ENCODE measurements at places on chromosomes 5 and 9.
A peak's percentile ranks its signal among the peaks of the same experiment; 100 is the strongest.

GRCh38 chr5:177070536-177071191, 16.1 kb upstream of the FGFR4 start:
- H3K27ac ChIP-seq = no peak overlapping the region
- peaks cover 5% of the 10 kb centered on the region for H3K36me3 ChIP-seq
- no peak overlapping the region for H3K4me3 ChIP-seq

DNA sequence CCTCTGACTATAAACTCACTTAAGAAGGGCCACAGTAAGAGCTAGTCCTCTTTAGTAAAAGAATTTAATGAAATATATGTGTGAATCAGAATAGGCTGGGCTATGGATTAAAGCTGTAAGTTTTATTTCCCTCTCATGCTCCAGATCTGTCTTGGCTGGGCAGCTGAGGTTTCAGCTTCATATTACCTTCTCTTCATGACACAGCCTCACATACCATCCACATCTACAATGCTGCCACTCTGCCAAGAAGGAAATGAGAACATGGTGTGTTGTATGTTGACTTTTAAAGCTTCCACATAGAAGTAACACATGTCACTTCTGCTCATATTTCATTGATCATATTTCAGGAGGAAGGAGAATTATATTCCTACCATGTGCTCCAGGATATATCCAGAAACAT, 776.0 kb upstream of the ACO1 start:
- no peak overlapping the region for H3K4me3 ChIP-seq
- H3K27me3 ChIP-seq = peaks cover 2% of the 10 kb centered on the region
- no peaks in the 10 kb centered on the region for H3K4me1 ChIP-seq

GRCh38 chr9:38020151-38021076, 48.6 kb downstream of the SHB start:
- H3K4me3 ChIP-seq = no peak overlapping the region
- no peak for DNase-seq
- H3K27me3 ChIP-seq = no peaks in the 10 kb centered on the region
- H3K27ac ChIP-seq = peak overlapping the region; percentile 99
- peaks cover 4% of the 10 kb centered on the region for H3K36me3 ChIP-seq
- peaks cover 94% of the 10 kb centered on the region for H3K4me1 ChIP-seq

DNA sequence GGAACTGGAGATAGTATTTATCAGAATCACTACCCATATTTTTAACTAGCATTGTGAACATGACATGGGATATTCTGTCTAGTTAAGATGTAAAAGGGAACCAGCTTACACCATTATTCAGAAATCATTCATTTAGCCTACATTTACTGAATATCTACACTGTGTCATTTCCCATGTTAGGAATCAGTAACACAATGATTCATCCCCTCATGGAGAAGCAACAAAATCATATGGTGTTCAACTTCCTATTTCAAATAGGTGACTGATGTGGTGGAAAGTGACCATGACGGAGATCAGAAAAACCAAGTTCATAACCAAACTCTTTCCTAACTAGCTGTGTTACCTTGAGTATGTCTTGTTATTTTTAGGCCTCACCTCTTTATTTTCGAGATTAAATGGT, 550.0 kb upstream of the TUSC1 start:
- DNase-seq = no peak
- no peaks in the 10 kb centered on the region for H3K4me1 ChIP-seq
- H3K27me3 ChIP-seq = no peaks in the 10 kb centered on the region
- H3K4me3 ChIP-seq = no peak overlapping the region
- H3K27ac ChIP-seq = no peak overlapping the region

DNA sequence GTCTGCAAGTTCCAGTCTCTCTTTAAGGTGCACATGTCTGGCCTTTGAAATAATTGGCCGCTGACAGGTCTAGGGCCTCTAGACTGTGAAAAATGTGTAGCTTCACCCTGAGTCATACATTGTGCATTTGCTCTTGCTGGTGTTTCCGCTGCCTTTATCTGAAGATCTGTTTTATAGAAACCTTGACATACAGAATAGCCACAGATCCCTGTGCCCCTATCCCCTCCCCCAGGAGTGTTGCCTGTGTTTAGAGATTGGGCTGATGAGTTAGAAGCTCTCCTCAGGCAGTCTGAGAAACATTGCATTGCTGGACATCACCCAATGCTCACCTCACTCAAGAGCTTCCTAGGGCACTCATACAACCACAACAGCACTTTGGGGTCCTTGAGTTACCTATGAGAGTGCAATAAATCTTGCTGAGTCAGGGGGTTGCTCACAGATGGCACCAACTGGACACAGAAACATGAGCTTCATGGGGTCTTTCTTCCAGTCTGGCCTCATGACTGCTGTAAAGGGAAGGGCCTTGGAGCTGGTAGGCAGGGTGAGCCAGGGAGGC, 3.8 kb upstream of the ZNF782 start:
- H3K36me3 ChIP-seq = no peaks in the 10 kb centered on the region
- no peaks in the 10 kb centered on the region for H3K27me3 ChIP-seq
- DNase-seq = no peak
- no peak overlapping the region for H3K4me3 ChIP-seq
- H3K4me1 ChIP-seq = peaks cover 30% of the 10 kb centered on the region
- H3K27ac ChIP-seq = no peak overlapping the region

DNA sequence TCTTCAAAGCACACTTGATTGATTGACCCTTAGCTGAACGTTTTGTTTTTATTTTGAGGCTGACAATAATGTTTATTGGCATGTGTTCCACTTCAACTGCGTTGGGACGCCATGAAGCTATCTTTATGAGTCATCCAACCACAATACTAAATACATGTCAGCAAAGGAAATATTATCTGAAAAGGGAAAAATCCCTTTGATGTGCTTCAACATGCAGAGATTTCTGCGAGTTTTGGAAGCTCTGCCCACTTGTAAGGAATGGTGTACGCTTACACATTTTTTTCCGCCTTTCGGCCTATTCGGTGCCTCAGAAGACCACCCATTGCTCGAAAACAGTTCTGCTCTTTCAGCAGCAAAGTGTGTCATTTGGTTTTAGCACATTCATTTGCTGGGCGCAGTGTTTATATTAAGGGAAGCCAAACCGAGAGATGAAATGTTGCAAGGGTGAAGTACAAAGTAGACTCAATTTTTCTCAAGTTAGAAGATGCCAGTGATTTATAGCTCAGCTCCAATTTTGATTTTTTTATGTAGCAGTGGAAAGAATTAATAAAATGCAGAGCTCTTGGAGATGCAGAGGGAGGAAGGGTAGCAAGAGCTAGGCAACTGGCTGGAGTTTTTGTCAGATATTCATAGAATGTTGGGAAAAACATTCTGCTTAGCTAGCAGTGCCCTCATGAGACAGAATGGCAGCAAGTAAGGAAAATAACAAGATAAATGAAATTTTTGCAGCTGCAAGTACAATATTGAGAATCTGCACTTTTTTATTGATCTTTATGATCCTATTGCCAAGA, 68.9 kb downstream of the PRDM6 start:
- peak overlapping the region; percentile 11 for H3K4me3 ChIP-seq
- no peak for DNase-seq
- H3K4me1 ChIP-seq = peaks cover 74% of the 10 kb centered on the region
- peaks cover 8% of the 10 kb centered on the region for H3K27me3 ChIP-seq
- peaks cover 15% of the 10 kb centered on the region for H3K36me3 ChIP-seq
- peak overlapping the region; percentile 65 for H3K27ac ChIP-seq

DNA sequence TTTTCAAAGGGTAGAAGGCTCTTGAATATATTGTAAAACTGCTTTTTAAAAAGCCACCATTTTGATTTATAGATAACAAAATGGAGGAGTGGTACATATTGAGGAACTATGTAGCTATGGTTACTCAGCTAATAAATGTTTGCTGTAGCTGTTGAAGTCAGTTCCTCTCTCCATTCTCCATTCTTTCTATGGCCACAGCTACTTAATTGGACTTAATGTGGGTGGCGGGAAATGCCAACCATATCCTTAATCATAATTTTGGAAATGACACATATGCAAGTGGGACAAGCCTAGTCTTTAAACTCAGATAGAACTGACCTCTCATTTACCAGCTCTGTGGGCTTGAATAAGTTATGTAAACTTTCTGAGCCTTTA, 10.6 kb downstream of the CDKN2A start:
- H3K27me3 ChIP-seq = peaks cover 67% of the 10 kb centered on the region
- no peaks in the 10 kb centered on the region for H3K36me3 ChIP-seq
- H3K27ac ChIP-seq = no peak overlapping the region
- no peak for DNase-seq
- no peak overlapping the region for H3K4me3 ChIP-seq

- DNase-seq = no peak
- H3K4me3 ChIP-seq = no peak overlapping the region
- H3K27ac ChIP-seq = no peak overlapping the region
- peaks cover 4% of the 10 kb centered on the region for H3K27me3 ChIP-seq
- no peaks in the 10 kb centered on the region for H3K36me3 ChIP-seq
- peaks cover 4% of the 10 kb centered on the region for H3K4me1 ChIP-seq
Observed at GRCh38 chr9:125993466-125993865, 246.3 kb downstream of the PBX3 start.

GRCh38 chr9:94083384-94083783, 880 bp upstream of the PTPDC1 start:
- no peak for DNase-seq
- H3K27ac ChIP-seq = peak overlapping the region; percentile 77
- no peak overlapping the region for H3K4me3 ChIP-seq
- no peaks in the 10 kb centered on the region for H3K27me3 ChIP-seq
- H3K4me1 ChIP-seq = peaks cover 48% of the 10 kb centered on the region

GRCh38 chr5:165497707-165498106, 1992.3 kb downstream of the MAT2B start:
- H3K36me3 ChIP-seq = no peaks in the 10 kb centered on the region
- H3K4me1 ChIP-seq = peaks cover 12% of the 10 kb centered on the region
- DNase-seq = no peak
- H3K4me3 ChIP-seq = no peak overlapping the region
- no peaks in the 10 kb centered on the region for H3K27me3 ChIP-seq
- no peak overlapping the region for H3K27ac ChIP-seq

GRCh38 chr5:158407824-158408195, 548.9 kb upstream of the CLINT1 start:
- H3K36me3 ChIP-seq = no peaks in the 10 kb centered on the region
- H3K27me3 ChIP-seq = peaks cover 4% of the 10 kb centered on the region
- H3K4me3 ChIP-seq = no peak overlapping the region
- H3K4me1 ChIP-seq = no peaks in the 10 kb centered on the region
- no peak for DNase-seq
- H3K27ac ChIP-seq = no peak overlapping the region

DNA sequence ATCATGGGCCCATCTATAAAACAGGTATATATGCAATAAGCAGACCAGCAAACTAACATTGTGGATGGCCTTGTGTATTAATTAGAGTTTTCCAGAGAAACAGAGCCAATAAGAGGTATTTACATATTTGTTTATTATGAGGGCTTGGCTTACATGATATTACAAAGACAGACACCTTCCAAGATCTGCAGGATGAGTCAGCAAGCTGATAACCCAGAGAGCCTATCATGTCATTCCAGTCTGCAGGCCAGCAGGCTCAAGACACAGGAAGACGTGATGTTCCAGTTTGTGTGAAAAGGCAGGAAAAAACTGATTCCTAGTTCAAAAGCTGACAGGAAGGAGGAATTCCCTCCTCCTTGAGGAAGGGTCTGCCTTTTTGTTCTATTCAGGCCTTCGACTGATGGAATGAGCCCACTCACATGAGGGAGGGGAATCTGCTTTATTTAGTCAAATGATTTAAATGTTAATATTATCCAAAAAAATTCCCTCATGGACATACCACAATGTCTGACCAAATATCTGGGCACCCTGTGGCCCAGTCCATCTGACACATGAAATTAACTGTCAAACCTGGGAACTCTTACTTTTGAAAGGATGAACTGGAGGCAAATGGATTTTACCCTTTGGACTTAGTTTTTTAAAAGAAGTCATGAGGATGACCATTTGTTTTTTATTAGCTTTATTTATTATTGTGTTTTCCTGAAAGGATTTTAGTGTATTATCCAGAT, 161.2 kb upstream of the CHD1 start:
- no peaks in the 10 kb centered on the region for H3K36me3 ChIP-seq
- H3K4me3 ChIP-seq = no peak overlapping the region
- no peaks in the 10 kb centered on the region for H3K27me3 ChIP-seq
- H3K4me1 ChIP-seq = no peaks in the 10 kb centered on the region
- no peak for DNase-seq

- no peak overlapping the region for H3K4me3 ChIP-seq
- peaks cover 15% of the 10 kb centered on the region for H3K27me3 ChIP-seq
- peak; percentile 57 for DNase-seq
- no peak overlapping the region for H3K27ac ChIP-seq
- no peaks in the 10 kb centered on the region for H3K4me1 ChIP-seq
Observed at GRCh38 chr5:176573564-176574296, 24.6 kb downstream of the CDHR2 start.

DNA sequence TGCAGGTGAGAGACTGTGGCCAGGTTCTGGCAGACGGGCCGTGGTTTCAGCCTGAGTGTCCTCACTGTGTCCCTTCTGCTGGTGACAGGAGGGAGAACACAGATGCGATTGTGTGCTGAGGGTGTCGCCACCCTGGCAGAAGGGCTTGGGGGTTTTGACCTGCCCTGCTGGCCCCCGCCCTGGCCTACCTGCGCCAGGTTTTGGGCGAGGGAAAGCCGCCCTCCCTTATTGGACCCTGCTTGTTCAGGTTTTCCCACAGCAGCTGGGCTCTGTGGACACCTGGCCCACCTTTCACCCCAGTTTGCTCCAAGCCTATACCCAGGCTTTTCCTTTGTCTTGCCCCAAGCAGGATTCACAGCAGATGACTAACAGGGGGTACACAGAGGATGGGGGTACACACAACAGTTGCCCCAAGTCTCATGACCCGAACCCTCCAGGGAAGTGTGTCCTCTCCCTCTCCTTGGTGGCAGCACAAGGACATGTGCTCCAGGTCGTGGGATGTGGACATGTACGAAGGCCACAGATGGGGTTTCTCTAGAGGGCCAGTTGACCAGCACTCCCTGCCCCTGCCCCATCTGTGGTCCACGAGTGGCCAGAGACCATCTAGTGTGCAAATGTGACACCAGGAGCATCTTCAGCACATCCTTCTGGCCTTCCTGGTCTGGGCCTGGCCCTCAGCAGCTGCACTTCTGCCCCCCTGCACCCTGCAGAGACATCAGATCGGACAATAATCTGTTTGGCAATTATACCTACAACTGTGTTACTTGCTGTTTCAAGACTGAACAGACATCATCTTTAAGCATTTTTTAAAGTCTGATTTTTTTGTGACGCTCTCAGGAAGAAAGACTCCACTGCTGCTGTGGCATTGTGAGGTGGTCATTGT, 265.8 kb upstream of the IRX4 start:
- DNase-seq = no peak
- no peaks in the 10 kb centered on the region for H3K36me3 ChIP-seq
- H3K4me1 ChIP-seq = peaks cover 5% of the 10 kb centered on the region
- peaks cover 24% of the 10 kb centered on the region for H3K27me3 ChIP-seq
- no peak overlapping the region for H3K27ac ChIP-seq
- H3K4me3 ChIP-seq = no peak overlapping the region

- H3K4me1 ChIP-seq = peaks cover 35% of the 10 kb centered on the region
- no peak for DNase-seq
Observed at GRCh38 chr9:132185073-132186009, 23.5 kb downstream of the NTNG2 start.

GRCh38 chr5:107712359-107712870, 41.7 kb upstream of the EFNA5 start:
- H3K4me3 ChIP-seq = no peak overlapping the region
- H3K27ac ChIP-seq = no peak overlapping the region
- no peaks in the 10 kb centered on the region for H3K4me1 ChIP-seq
- no peaks in the 10 kb centered on the region for H3K27me3 ChIP-seq

- peaks cover 3% of the 10 kb centered on the region for H3K4me1 ChIP-seq
- no peak for DNase-seq
- H3K4me3 ChIP-seq = no peak overlapping the region
- no peak overlapping the region for H3K27ac ChIP-seq
Observed at GRCh38 chr9:111952559-111952958, 55.9 kb downstream of the UGCG start.

Data from mesothelial cell of epicardium (in vitro differentiated cells).